Stimulated activated CD4-positive, alpha-beta T cell treated with anti-CD3 and anti-CD28 coated beads, Interleukin-2, amount 100 ng/mL, for 4 hours (primary cell): ENCODE measurements at places on chromosomes 6 and 20.

DNA sequence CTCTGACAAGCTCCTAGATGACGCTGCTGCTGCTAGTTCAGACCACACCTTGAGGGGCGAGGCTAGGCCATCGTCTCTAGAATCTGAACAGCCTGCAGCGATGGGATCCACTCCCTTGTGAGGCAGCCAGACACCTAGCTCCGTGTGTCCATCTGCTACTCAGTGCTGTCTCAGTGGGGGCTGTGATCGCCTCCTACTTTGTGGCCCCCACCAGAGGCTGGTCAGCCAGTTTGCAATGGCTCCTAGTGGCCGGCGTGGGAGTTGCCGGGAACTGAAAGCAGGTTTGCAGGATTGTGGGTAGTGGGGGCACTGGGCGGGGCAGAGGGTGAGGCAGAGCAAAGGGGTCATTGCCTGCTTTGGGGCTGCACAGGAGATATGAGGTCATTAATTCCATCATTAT is 2.8 kb downstream of the CCN5 start:
- no peak for DNase-seq

DNA sequence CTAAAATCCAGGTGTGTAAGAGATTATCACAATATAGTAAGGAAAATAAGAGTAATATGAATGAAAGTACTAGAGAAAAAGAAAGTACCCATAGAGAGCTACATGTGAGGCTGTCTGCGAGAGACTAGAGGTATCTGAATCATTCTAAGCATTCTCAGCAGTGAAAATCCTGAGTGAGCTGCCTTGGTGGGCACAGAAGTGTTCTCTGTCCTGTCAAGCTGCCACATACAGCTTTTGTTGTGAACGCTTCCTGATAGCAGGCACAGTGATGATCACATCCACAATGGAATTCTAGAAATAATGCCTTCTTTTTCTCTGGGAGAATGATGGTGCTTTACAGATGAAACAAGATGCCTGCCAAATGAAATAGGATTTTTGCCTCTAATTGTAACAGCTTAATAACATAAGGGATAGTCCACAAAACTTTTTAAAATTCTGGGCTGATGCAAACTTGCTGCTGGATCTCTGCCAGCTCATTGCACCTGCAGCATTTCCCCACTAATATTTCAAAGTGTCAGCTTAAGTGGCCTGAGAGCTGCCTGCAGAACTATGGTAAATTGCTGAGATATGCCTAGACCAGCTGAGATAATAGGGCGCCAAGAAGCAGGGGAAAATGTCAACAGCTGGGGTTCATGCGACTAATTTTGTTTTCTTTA is 620.5 kb downstream of the DOK5 start:
- no peak for DNase-seq

GRCh38 chr20:56194042-56194441 is 54.5 kb upstream of the MC3R start:
- no peak for DNase-seq

DNA sequence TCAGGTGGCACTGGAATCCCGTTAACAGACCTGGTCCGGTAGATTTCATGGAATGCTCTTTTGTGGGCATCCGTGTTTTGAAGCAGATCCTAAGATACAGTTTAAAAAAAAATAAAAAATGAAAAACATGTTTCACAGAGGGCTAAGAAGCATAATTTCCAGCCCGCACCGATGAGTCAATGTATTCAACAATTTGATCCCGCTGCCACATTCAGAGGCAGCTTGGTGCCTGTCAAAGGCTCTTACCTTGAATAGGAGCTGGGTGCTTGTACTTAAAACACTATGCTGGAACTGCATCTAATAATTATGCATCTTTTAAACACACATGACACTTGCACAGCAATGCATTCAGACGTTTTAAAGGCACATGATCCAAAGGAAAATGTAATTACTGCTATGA is 164.8 kb downstream of the SYNE1 start:
- no peak for DNase-seq

GRCh38 chr6:155340464-155341129 is 26.3 kb upstream of the TFB1M start:
- DNase-seq, result no peak

GRCh38 chr6:104600639-104600931 is 259.1 kb downstream of the HACE1 start:
- DNase-seq, result no peak

GRCh38 chr6:166194914-166195859 is 27.5 kb upstream of the TBXT start:
- DNase-seq, result no peak

GRCh38 chr6:130598021-130598989 is 228.9 kb upstream of the SMLR1 start:
- no peak for DNase-seq

DNA sequence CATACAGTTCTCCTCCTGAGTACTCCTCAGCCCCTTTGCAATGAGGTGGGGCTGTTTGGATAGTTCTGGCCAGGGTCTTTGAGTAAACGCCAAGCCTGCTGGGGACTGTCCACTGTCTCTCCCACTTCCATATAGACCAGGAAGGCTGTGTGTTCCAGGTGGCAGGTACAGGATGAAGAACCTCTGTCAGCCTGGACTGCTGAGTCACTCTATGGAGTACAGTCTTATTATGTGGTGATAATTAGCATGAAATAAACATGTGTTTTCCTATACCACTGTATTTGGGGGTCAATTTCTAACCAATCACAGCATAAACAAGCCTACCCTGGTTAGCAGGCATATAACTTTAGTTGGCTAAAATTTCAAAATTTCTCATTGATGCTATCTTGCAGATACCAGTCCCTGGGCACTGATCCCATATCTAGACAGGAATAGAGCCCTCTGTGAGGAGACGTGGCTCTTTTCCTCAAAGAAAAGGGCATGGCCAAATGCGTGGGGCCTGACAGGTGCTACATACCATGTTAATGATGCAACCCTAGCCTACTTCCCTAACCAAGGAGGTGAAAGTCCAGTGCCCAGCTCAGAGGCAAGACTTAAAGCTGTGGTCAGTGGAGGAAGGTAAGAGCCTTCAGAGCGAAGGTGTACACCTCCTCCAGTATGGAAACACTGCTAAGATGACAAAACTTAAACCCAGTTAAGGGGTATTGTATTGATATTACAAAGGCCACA is 4.5 kb upstream of the ALDH8A1 start:
- DNase-seq, result no peak

- no peak for DNase-seq
Measured at GRCh38 chr6:80425089-80425823, 318.8 kb downstream of the BCKDHB start.

DNA sequence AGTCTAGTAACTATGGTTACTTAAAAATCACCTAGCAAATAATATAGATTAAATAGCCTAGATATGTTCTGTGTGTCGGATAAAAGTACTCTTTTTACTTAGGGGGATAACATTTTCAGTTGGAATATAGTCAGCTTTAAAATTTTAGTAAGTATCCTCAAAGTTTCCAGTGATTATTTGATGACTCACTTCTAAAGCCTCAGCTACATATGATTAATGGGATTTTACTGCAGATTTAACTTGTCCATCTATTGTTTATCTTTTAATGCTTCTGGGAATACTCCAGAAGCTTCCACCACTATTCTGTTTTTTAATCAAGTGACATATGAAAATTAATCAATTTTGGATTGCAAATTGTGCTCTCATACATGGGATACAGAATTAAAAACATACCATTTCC is 8.7 kb upstream of the TENT5A start:
- no peak for DNase-seq

DNA sequence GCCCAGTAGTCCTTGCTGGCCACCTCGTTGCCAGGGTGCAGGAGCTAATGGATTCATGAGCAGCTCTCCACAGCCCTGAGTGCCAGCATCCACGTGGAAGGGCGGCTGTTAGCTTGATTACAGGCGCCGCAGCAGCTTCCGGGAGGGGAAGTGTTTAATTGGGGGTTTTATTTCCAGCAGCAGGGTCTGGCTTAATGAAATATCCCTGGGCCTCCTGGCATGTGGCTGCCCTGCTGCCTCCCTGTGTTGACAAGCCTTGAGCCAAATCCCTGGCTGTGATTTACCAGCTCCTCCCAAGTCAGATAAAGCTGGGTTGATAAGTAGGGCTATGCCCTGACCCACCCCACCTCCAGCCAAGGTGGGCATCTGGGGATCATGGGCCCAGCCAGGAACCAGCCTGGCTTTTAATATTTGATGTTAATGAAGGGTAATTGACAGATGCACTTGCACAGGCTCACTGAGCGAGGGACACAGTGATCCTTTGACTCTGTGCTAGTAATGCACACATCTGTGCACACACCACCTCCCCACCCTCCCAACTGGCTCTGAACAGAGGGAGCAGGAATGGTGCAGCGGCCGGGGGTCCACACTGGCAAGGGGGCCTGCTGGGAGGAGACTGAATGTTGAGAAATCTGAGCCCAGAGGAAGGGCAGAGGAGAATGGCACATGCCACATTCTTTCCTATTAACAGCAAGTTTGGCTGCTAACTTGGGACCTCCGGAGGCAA is 13.6 kb downstream of the GLP1R start:
- DNase-seq, result no peak

GRCh38 chr6:166206066-166206465 is 38.4 kb upstream of the TBXT start:
- DNase-seq, result no peak

- no peak for DNase-seq
Measured at GRCh38 chr6:169555971-169556617, 145.7 kb downstream of the WDR27 start.

- no peak for DNase-seq
Measured at GRCh38 chr6:2029130-2029794, 216.1 kb downstream of the GMDS start.

GRCh38 chr6:13526727-13527670 is 39.6 kb upstream of the GFOD1 start:
- DNase-seq, result no peak

GRCh38 chr6:16683641-16684194 is 77.5 kb downstream of the ATXN1 start:
- DNase-seq, result no peak

- DNase-seq, result no peak
Measured at GRCh38 chr6:130742131-130742681, 85.0 kb upstream of the SMLR1 start.

DNA sequence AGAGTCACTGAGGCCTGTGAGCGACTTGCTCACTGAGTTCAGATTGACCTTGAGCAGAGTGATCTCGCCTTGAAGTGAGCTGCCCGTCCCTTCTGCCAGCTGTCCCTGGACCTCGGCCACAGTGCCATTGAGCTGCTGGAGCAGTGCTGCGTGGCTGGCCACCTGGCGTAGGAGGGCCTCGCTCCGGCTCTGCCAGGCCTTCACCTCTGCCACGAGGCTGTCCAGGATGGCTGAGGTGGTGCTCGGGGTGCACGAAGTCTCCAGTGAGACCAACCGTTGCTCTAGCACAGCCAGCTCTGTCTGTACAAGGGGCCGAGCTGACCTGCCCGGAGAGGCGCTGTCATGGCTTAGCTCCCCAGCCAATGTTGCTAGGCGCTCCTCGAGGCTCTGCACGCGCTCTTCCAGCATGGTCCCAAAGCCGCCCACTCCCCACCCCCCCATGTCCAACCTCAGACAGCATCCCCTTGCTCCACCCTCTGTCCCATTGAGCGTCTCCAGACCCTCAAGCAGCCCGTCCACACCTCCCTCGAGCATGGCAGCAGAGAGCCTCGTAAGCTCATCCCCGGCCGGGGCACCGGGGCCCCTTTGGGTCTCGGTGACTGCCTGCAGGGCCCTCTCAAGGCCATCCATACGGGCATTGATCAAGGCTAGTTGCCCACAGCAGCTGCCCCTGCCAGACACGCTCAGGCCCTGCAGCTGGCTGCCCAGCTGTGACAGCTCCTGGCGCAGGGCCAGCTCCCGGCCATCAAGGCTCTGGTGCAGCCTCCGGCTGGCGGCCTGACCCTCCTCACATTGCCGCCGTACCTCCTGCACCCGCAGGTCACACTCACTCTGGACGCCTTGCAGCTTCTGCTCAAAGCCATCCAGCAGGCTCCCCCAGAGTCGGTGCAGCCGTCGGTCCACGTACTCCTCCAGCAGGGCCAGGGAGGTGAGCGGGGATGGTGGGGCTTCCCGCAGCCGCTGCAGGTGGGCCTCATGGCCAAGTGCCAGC is 4.6 kb downstream of the EMILIN3 start:
- DNase-seq, result no peak

GRCh38 chr6:28486988-28487742 is 28.4 kb downstream of the GPX6 start:
- DNase-seq, result no peak

GRCh38 chr20:24764794-24765202 is 184.3 kb upstream of the CST7 start:
- DNase-seq, result no peak

- no peak for DNase-seq
Measured at GRCh38 chr6:35492974-35493284, 4.0 kb downstream of the TEAD3 start.

DNA sequence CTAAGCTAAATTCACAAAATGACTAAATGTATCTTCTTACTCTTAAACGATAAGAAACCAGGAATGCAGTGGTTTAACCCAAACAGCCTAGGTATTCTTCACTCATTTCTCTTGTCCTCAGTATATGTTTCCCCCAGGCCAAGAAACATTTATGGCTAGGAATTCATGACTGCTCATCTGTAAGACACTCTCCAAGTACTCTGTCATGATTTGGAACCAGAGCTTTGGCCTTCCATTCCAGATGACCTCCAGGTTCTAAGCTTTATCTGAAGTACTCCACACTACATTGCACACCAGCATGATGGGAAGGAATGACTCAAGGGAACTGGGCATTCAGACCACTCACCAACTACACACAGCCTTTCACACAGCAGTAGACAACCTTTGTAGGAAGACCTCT is 29.3 kb downstream of the NT5E start:
- DNase-seq, result no peak

- no peak for DNase-seq
Measured at GRCh38 chr6:156972145-156972544, 195.0 kb downstream of the ARID1B start.

- no peak for DNase-seq
Measured at GRCh38 chr6:21507811-21508210, 85.7 kb upstream of the SOX4 start.

GRCh38 chr20:35200267-35200666 is 26.2 kb upstream of the MMP24 start:
- DNase-seq, result no peak

GRCh38 chr6:113172531-113172966 is 684.6 kb upstream of the MARCKS start:
- no peak for DNase-seq

GRCh38 chr20:36645998-36646397 is at the start of gene SLA2:
Gene SLA2 (minus strand): TSS chr20:36646196. CDS start chr20:36641335, 4,861 bp downstream.
- peak; percentile 53 for DNase-seq

- DNase-seq, result no peak
Measured at GRCh38 chr20:1940581-1940980, 45.4 kb downstream of the SIRPA start.

- no peak for DNase-seq
Measured at GRCh38 chr6:29295623-29296022, 5.9 kb upstream of the OR14J1 start.
